OCI-LY7 (cell line): ENCODE measurements at places on chromosomes 3 and 15.

- DNase-seq = no peak
Measured at GRCh38 chr3:48600711-48601621, 5.8 kb upstream of the COL7A1 start.

GRCh38 chr3:194269610-194270145 is 81.5 kb downstream of the CPN2 start:
- DNase-seq = no peak

- peak; percentile 40 for DNase-seq
Measured at GRCh38 chr3:121998030-121998580, 23.9 kb downstream of the ILDR1 start.

- no peak for DNase-seq
Measured at GRCh38 chr15:59394166-59394661, 21.5 kb upstream of the MYO1E start.

DNA sequence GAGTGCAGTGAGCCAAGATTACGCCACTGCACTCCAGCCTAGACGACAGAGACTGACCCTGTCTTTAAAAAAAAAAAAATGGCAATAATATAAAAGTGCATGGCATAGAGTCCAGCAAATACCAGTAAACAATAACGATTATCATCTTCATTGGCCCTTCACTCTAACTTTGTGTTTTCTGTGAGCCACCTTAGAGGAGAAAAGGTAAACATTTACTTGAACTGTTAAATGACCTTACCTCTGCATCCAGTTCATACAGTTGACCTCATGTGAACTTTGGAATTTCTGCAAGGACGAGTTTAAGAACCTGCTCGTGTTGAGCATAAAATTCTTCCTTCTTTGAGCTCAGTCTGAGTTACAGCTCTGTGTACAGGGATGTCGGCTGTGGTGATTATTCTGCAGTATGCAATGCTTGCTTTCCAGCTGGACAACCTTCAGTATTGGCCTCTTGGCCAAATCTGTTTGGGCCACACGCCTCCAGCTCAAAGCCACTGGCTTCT is 56.6 kb downstream of the RLBP1 start:
- DNase-seq = no peak

GRCh38 chr3:49271047-49271446 is 6.0 kb downstream of the C3orf62 start:
- DNase-seq = no peak

DNA sequence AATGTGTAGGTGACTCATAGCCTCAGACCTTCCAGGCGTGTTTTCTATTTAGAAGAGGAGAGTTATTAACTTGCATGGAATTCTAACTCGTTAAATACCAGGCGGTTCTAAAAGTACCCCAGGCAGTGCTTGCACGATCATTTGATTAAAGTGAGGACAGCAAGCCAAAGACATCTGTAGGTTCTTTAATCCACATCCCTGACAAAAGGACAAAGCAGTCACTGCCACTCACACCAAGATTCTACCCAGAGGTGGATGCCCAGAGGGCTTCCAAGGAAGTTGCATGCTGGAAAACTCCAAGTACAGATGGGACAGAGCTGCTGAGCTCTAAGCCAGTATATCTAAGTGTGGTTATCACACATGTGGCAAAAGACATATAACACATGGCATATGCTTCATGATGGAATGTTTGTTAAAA is 372.1 kb downstream of the ROBO2 start:
- DNase-seq = no peak

GRCh38 chr3:188400494-188401243 is 246.7 kb downstream of the LPP start:
- peak; percentile 78 for DNase-seq

GRCh38 chr3:60304112-60304511 is 947.1 kb downstream of the FHIT start:
- DNase-seq = no peak

DNA sequence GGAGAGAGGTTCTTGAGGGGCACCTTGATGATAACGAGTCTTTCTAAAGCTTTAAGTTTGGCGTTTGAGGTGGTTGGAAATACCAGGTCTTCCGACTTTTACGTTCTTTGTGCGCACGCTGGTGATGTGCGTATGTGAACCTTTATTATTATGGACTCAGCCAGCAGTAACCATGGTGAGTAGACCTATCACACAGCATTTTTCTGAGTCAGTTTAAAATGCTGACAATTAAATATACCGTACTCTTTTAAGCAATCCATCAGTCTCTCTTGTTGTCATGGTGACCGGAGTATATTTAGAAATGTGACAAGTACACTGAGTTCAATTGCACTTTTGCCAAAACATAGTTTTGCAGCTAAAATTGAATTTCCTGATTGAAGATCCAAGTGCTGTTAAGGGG is 172.2 kb downstream of the LPP start:
- DNase-seq = no peak

GRCh38 chr15:44719293-44719999 is 8.1 kb downstream of the B2M start:
- peak; percentile 65 for DNase-seq

DNA sequence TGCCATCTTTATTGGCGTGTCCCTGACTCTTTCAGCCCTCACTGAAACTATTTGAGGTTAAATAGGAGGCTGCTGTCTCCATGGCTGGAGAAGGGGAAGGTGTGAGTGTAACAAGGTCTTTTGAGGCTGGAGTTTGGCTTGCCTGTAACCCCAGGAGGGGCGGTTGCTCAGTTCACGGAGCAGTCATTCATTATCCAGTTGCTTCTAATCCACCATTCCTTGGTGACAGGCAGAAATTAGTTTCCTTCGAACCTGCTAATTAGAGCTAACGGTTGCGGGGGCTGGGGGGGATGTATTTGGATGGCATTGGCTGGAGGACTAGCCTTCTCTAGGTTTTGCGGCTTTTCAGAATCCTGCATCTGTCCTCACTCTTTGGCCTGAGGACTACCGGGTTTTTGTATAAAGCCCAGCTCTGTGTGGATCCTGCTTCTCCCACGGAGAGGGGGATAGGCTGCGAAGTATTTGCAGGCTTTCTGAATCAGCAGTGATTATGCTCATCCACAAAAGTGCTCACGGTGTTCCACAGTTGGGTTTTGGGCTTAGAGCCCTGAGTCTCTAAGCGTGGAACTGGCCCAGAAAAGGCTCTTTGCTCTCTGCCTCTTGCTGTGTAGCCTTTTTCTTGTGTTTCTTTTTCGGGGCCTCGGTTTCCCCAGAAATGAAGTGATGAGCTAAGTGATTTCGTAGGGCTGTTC is 18.6 kb downstream of the FGD5 start:
- no peak for DNase-seq

DNA sequence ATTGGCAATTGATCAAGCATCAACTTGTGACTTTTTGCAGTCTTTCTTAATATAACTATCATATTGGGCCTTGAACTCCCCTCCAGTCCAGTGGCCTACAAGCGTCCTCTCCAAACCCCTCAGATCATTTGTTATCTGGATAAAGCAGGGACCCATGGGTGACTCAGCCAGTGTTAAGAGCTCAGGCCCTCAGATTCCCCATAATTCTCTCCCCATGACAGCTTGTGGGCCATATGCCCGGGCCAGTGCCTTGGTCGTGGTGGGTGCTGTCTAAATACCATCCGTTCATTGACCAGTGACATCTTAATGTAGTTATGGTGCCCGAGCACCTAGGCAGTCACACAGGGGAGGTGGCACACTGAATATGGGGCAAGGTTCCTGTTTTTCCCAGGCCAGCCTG is 18.1 kb downstream of the MCF2L2 start:
- DNase-seq = no peak

- DNase-seq = no peak
Measured at GRCh38 chr3:145013931-145014330, 1042.3 kb downstream of the DIPK2A start.

DNA sequence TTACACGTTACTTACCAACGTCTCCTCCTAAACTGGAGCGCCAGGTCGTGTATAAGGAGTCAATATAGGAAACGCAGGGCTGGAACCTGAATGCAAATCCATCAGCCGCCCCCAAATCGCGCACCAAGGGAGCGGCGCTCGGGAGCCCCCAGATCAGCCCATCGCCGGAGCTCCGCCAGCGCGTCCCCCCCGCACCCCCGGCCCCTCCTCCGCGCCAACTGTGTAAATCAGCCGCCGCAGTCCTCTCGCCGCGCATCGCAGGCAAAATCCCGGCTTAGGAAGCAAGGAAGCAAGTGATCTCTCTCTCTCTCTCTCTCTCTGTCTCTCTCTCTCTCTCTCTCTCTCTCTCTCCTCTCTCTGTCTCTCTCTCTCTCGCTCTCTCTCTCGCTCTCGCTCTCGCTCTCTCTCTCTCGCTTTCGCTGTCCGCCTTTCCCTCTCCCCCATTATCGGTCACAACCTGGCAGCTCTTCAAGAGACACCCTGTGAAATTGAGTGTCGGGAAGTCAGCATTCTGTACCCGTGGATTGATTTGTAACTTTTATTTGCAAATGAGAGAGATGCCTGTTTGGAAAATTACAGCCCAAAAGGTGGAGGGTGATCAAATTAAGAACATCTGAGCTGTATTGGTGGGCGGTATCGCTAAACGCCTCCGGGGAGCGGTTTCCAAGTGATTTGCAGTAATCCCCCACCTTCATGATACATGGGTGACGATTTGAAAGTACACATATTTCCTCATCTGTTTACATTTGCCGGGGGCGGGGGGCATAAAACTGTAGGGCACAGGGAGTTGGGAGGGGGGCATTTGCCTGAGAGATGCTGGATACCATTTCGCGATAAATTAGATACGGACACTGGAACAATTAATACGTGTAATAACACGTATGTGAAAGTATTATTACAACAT is 645 bp upstream of the SLITRK3 start:
- no peak for DNase-seq

- no peak for DNase-seq
Measured at GRCh38 chr3:127849368-127849767, 27.1 kb upstream of the MGLL start.

DNA sequence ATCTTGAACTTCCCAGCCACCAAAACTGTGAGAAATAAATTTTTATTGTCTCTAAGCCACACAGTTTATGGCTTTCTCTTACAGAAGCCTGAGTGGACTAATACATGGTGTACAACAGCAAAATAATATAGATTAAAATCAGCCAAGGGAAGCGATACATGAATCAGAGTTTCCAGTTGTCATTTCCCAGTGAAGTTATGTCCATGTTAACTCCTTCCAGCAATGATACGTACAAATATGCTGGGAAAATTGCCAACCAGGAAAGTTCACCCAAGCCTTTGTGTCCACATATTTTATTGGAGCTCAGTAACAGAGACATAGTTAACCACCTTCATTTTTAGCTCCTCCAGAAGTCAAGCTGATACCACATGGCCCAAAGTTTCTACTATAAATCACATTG is 280.9 kb upstream of the KCNMB2 start:
- no peak for DNase-seq

DNA sequence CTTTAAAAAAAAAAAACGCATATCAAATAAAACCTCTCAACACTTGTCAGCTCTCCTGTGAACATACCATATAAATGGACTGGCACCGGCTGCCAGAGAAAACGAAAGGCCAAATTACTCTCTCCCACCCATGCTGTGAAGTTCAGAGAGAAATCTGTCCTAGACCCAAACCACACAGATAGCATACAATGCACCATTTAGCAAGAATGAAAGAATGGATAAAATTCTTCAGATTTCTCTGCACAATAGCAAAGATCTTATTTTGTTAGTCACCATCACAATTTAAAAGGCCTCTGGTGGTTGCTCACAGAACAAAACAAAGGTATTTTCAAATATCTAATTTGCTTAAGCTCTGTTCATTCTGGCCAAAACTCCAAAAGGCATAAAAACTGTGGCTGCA is 93.9 kb upstream of the BHLHE40 start:
- DNase-seq = no peak

DNA sequence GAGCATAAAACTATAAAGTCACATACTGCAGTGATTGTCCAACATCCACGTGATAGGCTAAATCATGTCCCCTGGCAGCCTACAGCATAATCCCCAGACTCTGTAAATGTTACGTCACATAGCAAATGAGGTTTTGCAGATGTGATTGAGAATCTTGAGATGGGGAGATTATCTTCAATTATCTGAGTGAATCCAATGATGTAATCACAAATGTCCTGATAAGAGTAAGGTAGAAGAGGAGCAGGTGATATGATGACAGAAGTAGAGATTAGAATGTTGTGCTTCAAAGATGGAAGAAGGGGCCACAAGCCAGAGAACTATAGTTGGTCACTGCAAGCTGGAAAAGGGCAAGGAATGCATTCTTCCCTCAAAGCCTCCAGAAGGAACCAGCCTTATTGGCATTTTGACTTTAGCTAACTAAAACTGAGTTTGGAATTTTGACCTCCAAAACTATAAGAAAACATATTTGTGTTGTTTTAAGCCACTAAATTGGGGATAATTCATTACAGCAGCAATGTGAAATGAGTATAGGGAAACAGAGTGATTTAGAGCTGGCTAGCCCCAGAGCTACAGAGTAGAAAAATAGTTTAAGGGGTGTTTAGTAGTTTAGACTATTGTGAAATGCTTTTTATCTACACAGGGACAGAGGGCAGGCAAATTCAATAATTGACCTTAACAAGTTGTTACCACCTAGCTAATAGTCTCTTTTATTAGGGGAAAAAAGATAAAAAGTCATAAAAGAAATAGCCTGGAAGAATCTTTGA is 15.2 kb downstream of the SLC2A2 start:
- DNase-seq = no peak

GRCh38 chr3:175477651-175478224 is 618.6 kb downstream of the NAALADL2 start:
- DNase-seq = no peak

DNA sequence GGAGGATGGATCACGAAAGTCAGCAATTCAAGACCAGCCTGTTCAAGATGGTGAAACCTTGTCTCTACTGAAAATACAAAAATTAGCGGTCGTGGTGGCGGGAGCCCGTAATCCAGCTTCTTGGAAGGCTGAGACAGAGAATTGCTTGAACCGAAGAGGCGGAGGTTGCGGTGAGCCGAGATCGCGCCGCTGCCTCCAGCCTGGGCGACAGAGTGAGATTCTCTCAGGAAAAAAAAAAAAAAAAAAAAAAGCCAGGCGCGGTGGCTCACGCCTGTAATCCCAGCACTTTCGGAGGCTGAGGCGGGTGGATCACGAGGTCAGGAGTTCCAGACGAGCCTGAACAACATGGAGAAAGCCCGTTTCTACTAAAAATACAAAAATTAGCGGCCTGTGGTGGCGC is 5.0 kb downstream of the EAF2 start:
- no peak for DNase-seq

- DNase-seq = no peak
Measured at GRCh38 chr3:8442993-8443650, 58.5 kb upstream of the LMCD1 start.

DNA sequence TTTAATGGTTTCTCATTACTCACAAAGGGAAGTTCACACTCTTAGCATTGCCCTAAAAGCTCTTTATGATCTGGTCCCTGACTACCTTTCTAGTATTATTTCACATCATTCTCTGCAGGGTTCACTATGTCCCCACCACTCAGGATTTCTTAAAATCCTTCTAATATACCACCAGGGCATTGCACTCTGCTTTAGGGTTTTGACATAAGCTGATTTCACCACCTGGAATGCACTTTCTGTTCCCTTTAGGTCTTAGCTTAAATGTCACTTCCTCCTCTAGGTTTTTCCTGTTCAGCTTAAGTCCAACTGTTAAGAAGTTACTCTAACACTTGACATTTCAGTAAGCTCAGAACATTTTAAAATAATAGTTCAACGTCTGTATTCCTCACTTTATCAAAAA is 81.7 kb downstream of the HCN4 start:
- peak; percentile 48 for DNase-seq
